ENCODE measurements at places on chromosomes 13 and 19.

GRCh38 chr19:18173572-18174288 lies at the start of gene IFI30:
IFI30 (plus strand) TSS chr19:18173813; CDS start chr19:18173842, 29 bp downstream.
- DNase-seq = peak; percentile 89

DNA sequence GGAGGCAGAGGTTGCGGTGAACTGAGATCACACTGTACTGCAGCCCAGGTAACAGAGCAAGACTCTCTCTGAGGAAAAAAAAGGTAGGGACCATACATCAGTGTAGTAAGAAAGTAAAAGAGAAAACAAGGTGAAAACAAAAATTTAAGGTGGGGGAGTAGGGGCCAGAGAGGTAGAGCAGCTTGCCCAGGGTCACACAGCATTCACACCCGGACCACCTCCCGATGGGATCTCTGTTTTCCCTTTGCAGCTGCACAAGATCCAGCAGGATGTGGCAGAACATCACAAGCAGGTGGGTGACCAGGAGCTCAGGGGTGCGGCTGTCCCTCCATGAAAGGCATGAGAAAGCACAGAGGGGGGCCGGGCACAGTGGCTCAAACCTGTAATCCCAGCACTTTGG lies 4.5 kb downstream of the TLE6 start:
- DNase-seq = no peak

DNA sequence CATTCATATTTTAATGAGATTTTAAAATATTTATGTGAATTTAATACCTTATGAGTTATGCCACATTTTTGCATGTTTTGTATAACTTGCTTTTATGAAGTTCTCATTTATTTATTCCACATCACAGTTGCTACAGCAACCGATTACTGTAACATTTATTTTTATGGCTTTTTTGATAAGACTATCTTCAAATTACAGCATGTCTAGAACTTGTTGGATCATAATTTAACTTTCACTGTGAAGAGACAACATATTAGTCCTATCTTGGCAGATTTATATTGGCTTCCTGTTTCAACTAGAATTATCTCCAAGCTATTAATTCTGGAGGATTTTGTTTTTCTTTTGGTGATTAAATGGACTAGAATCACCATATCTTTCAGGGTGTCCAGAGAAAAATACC lies 793.7 kb upstream of the SLITRK5 start:
- DNase-seq = no peak

DNA sequence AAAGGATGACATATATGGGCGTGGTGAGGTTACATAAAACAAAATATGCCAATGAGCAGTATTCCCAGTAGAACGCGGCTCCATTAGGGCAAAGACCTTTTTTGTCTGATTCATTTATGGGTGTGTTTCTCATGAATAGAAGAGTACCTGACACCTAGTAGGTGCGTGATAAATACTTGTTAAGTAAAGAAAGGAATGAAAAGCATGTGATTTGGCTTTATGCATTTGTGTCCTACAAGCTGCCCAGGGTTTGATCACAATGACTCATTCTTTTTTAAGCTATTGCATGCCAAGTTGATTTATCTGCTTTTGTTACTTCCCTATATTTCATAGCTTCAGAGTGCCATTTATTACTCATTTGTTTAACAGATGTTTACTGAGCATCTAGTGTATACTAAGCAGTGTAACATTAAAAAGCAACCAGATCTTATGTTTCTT lies 19.1 kb upstream of the KCTD4 start:
- DNase-seq = no peak

- DNase-seq = no peak
These were observed 3.0 kb downstream of the ZNF490 start for GRCh38 chr19:12607631-12608030.

All from iPS-NIHi11 (cell line).